ENCODE measurements at places on chromosomes 16 and 17.

- no peak for DNase-seq
Observed at GRCh38 chr17:2061441-2061958, 6.6 kb downstream of the HIC1 start.

- DNase-seq = no peak
Observed at GRCh38 chr16:58518083-58518979, 3.0 kb downstream of the SETD6 start.

- no peak for DNase-seq
Observed at GRCh38 chr17:33297643-33298042, 4.5 kb upstream of the ASIC2 start.

DNA sequence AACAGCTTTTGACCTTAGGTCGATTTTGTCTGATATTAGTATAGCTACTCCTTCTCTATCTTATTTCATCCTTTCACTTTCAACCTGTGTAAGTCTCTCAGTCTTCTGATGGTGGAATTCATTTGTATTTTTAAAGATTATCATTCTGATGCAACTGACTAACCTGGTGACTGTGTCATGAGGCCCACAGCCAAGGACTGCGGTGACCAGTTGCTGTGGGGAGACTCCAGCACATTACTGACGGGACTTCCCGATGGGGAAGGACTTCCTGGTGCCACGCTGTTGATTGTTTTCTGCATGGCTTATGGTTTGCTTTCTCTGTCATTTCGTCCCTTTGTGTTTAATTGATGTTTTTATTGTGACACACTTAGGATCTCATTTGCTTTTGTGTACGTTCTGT is 34.2 kb downstream of the RMI2 start:
- DNase-seq = no peak

GRCh38 chr16:1357906-1358566 is 6.3 kb downstream of the GNPTG start:
- DNase-seq = no peak

DNA sequence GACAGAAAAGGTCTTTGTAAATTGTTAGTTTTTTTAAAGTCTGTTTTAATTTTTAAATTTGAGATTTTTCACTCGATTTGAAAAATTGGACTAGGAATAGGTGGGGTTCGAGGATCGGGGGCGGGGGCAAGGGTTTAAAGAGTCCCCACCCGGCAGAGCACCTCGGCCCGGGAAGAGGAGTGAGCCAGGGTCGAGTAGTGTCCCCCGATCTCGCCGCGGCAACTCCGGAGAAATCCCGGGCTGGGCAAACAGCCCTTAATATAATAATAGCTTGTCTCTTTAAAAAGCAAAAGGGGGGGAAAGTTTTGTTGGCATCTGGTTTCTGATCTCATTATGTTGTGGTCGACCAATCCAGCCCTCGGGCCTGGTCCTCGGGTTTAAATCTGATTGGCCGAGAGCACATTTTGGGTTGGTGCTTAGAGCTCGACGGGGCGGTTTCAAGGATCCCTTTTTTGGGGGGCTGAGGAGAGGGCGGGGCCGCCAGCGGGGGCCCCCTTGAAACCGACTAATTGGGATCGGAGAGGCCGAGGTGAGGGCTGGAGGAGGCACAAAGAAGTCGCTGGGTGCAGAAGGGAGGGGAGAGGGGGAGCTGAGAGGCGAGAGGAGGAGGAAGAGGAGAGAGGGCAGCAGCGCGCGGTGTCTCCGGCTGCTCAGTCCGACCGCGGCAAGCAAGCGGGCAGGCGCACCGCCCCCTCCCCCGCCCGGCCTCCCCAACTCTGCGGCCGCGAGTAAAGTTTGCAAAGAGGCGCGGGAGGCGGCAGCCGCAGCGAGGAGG is at the start of gene FZD2:
TSS of gene FZD2 (plus strand) at position 653 of the 775 bp plus-strand sequence. CDS start 205 bp downstream, outside the sequence.
- DNase-seq = no peak

DNA sequence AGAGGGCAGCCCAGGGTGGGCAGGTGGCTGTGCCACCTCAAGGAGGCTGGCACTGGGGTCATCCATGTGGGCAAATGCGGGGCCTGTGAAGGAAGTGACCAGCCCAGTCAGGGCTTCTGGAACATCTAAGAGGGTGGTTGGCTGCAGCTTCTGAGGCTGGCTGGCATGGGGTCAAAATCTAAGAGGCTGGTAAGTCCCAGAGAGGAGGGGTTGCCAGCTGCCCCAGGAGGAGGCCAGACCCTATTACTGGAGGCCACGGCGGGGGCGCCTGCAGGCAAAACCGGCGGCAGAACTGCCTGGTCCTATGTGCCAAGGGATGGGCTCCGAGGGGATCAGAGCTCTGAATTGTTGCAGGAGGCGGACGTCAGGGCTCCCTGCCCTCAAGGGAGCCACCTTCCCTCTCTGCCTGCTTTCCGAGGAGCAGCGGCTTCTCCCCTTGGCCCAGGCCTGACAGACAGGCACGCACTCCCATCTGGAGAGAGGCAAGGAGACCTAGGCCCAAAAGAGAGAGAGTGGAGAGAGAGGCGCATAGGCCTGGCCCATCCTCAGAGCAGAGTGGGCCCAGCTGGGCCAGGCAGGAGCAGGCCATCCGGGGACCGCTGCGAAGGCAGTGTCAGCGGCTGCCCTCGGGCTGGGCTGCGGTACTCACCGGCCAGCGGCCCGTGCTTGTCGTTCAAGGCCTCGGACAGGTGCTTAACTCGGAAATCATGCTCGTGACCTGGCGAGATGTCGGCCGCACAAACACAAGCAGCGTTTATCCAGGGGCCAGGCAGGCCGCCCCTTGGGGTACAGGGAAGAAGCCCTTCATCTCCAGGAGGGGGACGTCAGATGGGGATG is 10.9 kb downstream of the ZACN start:
- DNase-seq = no peak

DNA sequence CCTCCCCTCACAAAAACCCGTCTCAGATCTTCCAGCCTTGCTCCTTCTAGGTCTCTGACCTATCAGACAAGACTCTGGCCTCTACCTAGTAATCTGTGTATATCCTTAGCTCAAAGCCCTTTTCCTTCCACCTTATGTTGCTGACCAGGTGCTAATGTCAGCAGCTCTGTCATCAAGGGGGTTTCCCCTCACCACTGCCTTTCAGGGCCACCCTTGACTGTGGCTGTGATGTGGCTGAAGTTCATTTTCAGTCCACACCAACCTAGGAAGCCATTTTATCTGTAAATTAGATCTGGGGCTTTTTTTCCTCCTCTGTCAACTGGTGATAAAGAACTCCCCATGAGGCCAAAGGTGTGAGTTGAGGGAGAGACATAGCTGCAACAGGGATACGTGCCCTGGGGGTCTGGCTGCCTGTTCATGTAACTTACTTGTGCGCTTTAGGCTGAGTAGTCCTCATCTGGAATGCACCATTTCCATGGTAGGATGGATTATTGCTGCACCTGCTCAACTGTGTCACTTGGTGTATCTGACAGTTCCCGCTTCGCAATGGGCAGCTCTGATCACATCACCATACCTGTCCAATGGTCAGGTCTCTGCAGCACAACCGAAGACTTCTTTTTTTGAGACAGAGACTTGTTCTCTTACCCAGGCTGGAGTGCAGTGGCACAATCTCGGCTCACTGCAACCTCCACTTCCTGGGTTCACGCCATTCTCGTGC is 14.7 kb upstream of the RUNDC3A start:
- DNase-seq = no peak

DNA sequence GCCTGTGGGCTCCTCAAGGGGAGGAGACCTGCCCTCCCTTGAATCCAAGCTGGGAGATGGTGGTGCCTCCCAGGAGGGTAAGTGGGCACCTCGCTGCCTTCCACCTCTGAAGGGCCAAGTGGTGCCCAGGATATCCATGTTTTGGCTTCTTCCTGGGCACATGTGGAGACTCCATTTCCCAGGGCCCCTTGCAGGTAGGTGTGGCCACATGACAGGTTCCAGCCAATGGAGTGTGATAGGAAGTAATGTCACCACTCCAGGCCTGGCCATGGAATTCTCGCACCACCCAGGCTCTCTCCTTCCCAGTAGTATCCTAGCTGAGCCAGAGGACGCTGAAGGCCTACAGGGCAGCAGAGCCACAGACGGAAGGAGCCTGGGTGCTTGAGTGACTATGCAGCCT is 17.6 kb upstream of the PEMT start:
- DNase-seq = no peak

- DNase-seq = no peak
Observed at GRCh38 chr17:76138234-76138895, 2.7 kb downstream of the FOXJ1 start.

DNA sequence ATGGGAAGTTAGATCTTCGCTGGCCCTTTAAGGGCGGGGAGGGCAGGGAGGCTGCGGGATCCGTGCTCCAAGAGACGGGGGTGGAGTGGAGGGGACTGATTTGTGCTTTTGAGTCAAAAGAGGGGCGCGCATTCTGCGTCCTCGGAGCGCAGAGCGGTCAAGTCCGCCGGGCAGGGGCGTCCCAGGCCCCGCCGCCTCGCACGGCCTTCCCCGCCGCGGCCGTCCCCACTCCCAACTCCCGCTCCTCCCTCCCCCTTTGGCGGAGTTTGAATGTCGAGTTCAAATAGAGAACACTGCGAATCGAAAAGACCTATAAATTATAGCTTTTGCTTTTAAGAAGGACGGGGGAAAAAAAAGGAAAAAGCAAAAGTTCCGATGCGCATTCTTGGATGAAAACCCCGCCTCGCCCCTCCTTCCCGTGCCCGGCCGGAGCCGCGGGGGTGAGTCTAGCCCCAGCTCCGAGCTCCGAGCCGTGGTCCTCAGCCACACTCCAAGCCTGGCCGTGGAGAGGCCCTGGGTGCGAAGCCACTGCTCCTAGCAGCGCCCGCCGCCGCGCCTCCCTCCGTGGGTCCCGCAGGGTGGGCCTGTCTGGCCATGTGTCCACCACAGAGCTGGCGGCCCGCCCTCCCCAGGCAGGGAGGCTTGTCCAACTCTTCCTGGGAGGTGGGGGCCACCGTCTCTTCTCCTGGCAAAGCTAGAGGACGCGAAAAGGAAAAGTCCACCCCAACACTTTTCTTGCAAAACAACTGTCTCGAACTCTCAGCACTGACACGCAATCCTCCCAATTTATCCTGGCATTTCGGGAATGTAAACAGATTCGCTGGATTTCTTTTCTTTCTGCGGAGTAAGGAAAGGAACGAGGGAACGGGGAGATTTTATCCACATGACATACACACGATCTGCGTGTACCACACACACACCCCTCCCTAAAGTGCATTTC is 3.6 kb downstream of the CBX8 start:
- no peak for DNase-seq

Data from activated T-cell treated with anti-CD3 and anti-CD28 coated beads for 4 hours (primary cell).